ENCODE measurements at places on chromosomes 12 and 14. TPM values are rescaled to one million over a fixed set of nuclear protein-coding genes. Genes with fewer than 3 reads are reported as not detected.

DNA sequence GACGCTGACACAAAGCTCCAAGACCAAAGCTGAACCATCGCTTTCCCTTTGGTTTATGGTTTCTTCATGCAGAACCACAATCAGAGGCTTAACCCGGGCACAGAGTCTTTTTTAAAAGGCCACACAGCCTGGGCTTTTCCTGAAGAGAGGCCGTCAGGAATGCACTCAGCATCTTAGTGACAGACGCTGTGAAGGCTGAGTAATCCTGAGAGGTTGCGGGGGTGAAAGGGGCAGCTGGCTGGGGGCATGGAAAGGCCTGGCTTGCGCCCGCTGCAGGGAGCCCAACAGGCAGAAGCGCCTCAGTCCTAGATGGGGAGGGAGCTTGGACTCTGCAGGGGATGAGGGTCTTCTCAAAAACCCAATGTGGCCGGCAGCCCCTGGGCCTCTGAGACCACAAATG, 13.6 kb downstream of the CTDSP2 start:
- DNase-seq: no peak
- peaks cover 77% of the 10 kb centered on the region for H3K4me1 ChIP-seq
- H3K4me3 ChIP-seq: no peak overlapping the region
- peak overlapping the region; percentile 84 for H3K27ac ChIP-seq
- no peaks in the 10 kb centered on the region for H3K27me3 ChIP-seq

ADAMTS20 gene
- not detected for total RNA-seq

DNA sequence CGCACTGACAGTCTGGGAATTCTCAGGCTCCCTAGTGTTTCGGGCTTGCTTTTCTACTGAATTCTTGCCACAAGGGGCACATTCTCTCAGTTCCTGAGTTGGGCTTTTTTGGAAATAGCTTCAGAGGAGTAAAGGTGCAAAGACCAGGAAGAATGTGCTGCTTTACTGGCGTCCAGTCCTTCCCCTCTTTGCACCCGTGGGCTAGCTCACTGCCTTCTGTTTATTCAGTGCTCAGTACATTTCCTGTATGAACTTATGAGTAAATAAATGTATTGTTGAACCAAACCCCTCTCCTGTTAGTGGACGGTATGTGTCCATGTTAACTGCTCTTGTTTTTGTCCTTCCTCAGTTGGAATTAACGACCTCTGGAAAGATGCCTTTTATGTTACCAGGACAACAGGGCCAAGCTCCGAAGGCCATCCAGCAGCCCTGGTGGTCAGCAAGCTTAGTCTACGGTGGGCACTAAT, 24.0 kb downstream of the GSG1 start:
- no peaks in the 10 kb centered on the region for H3K4me1 ChIP-seq
- DNase-seq: no peak
- H3K27ac ChIP-seq: no peak overlapping the region
- H3K4me3 ChIP-seq: no peak overlapping the region
- H3K36me3 ChIP-seq: peaks cover 18% of the 10 kb centered on the region

DNA sequence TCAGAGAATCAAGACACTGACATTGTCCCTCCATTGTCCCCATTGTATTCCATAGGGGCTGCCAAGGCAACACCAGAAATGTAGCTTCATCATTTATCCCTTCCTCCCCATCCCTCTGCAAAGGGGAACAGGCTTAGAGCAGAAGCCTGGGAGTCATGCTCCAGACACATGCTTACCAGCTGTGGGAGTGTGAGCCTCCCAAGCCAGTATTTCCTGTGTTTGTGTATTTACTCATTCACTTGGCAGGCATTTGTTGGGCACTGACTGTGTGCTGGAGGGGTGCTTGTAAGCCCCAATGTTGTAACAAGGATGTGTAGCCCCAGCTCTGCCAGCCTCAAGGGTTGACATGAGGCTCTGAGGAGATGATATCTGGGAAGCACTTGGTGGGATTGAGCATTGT, 46.0 kb upstream of the TCL1A start:
- H3K27ac ChIP-seq: no peak overlapping the region
- H3K27me3 ChIP-seq: peaks cover 11% of the 10 kb centered on the region
- H3K4me1 ChIP-seq: no peaks in the 10 kb centered on the region
- H3K36me3 ChIP-seq: no peaks in the 10 kb centered on the region
- no peak for DNase-seq

DNA sequence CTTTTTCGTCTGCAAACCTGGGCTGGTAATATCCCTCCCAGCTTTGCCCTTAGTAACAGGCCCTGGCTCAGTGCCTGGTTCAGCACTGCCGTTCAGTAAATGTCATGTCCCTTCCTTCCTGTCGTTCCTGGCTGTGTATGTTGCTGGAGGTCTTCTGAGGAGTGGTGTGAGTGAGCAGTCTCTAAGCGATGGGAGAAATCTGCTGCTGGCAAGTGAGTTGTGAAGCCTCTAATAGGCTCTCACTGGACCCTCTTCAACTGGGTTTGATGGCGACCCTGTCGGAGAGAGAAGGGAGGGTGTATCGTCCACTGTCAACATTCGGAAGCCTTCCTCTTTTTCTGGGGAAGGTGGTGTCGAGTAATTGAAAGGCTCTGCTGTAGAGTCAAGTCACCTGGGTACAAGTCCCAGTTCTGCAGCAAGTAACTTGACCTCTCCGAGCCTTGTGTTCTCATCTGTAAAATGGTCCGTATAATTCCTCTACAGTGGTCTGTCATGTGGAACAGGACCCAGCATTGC, 62.8 kb downstream of the HRK start:
- H3K36me3 ChIP-seq: peaks cover 2% of the 10 kb centered on the region
- H3K27me3 ChIP-seq: no peaks in the 10 kb centered on the region
- peaks cover 11% of the 10 kb centered on the region for H3K4me1 ChIP-seq
- peak overlapping the region; percentile 95 for H3K4me3 ChIP-seq
- peak overlapping the region; percentile 91 for H3K27ac ChIP-seq

All from activated naive CD4-positive, alpha-beta T cell treated with anti-CD3 and anti-CD28 coated beads for 36 hours (primary cell).